Fibroblast of skin of right biceps (primary cell): ENCODE measurements at places on chromosomes 11 and 22.
A peak's percentile ranks its signal among the peaks of the same experiment; 100 is the strongest.

DNA sequence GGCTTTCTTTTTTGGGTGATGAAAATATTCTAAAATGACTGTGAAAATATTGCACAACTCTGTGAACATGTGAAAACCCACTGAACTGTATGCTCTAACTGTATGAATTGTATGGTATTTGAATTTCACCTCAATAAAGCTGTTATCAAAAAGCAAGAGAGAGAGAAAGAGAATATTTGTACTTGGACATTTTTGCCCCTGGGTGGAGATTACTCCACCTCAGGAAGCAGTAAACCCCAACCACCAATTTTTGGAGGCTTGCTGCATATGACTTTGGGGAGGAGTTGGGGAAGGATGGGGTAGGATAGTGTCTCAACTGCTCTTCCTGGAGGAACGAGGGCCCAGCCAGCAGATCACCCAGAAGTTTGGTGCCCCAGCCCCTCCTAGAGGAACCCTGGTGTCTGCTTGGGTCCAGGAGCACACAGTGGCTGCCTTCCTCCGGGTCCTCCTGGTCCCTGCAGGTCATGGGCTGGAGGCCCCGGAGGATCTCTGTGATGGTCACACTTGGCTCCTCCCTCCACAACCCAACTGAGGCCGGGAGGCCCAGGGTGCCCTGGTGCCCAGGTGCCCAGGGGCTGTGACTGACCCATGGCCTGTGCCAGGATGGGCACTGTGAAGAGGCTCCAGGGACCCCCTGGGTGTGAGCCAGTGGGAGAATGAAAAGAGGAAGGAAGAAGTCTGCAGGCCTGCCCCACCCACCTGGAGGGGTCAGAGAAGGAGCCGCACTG lies 15.3 kb upstream of the PICK1 start:
- DNase-seq, result no peak

DNA sequence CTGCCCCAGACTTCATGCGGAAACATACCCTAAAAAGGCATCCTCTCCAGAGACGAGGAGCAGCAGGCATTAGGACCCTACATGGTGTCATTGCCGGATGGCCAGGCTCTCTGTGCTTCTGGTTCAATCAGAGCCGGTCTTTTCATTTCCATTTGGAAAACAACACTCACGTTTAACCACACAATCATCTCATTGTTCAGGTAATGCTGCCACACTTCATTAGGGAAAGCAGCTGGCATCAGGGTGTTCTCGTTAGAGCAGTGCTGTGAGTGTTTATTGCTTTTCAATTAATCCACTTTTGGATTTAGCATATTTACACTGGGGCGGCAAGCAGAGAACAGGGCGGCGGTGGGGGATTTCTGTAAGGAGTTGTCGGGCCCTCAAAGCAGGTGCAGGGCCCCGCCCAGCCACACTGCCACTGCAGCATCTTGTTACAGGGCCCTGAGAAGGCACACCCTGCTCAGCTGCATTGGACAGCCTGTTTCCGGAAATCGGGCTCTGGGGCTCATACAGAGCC lies 338.6 kb downstream of the SHANK2 start:
- DNase-seq, result no peak

DNA sequence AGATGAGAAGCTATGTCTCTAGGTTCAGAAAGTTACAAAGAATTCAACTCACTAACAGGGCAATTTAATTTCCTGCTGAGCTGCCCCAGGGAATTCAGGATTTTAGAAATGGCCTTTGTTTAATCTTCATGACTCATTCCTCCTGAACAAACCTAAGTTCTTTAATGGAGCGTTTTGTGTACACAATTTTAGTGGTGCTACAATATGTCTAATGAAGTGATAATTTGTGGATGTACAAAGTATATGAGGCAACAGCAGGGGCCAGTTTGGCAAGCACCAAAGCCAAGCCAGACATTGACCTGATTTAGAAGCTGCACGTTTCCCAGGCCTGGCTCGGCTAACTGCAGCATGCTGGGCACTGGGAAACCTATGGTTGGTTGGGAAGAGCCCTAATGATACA lies 34.4 kb upstream of the HEPHL1 start:
- DNase-seq, result peak; percentile 11

DNA sequence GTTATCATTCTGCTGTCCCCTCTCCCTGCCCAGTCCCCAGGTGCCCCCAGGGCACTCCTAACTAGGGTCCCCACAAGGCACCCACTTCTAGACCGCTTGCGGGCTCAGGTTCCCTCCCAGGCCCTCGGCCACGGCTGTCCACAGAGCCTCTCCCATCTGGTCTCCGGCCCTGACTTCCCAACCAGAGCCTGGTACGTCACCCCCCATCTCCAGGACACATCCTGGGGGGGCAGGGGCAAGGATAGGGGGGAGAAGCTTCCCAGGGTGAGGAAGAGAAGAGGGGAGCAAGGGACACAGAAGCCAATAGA lies 457 bp downstream of the SSTR3 start:
- no peak for DNase-seq

DNA sequence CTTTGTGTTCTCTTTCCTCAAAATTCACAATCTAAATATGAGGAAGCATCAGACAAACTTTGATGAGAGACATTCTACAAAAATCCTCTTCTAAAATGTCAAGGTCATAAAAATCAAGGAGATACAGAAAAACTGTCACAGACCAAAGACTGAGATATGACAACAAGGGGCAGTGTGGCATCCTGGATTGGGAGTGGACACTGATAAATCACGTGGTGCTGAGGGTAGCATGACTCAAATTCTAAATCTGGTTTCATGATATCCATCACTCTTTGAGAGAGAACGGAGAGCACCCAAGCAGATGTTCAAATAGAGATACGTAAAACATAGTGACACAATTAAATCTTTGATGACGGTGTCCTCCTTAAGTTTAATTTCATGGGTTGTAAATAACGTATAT lies 13.0 kb upstream of the CARD18 start:
- no peak for DNase-seq

DNA sequence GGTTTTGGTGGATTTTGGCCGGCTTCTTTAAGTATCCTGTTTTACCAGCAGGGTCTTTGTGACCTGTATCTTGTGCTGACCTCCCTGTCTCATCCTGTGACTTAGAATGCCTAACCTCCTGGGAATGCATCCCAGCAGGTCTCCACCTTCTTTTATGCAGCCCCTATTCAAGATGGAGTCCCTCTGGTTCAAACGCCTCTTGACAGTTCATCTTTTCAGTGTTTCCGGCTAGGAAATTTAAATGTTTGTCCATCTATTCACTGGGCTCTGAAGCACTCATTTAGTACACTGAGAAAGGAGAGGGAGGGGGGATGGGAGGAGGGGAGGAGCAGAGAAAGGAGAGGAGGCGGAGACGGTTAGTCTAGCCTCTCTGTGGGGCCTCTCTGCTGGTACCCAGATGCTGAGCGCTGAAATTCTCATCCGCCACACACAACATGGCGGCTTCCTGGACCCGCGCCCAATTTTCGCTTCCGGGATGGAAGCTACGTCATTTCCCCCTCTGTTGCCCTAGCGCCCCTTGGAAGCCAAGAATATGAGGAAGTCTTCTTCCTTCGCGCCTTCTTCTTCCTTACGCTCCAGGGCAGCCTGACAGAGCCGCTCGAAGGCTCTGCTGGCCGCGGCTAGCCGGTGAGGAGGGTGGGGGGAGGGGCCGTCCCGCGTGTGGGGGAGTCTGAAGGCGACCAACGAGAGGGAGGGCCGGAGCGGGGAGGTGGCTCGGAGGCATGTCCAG lies 69.0 kb upstream of the SYT13 start:
- peak; percentile 79 for DNase-seq

DNA sequence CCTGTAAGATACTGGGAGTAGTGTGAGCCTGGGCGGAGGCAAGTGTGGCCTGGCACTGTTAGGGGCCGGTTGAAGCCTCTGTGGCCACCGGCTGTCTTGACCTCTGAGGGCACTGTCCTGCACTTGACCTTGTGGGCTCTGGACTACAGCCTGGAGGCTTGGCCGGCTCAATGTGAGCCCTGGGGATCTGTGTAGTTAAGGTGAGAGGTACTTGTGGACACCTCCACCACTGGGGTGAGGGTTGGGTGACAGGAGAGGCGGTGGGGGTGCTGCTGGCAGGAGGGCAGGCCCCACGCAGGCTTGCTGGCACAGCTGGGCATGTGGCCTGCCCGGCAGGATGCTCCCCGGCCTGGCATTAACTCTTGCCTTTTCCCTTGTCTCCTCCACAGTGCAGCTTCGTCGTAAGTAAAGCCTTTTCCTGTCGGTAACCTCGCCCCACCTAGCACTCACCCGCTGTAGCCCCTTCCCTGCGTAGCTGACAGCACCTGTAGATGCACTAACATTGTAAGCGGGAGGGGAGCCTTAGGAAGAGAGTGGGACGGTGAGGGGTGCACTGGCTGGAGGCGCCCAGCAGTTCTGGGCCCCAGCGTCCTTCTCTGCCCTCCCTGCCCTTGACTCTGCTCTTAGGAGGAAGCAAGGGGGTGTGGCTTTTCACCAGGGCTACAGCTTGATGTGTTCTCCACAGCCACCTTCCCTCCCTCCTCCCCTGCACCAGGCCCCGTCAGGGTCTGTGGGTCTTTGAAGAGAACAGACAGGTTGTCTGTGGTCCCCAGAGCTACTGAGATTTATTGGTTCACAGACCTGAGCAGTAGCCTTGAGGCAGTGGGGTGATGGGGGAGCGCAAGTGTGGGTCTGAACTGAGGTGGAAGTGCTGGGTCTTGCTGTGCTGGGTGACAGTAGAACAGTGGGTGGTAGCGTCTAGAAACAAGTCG lies 17.6 kb downstream of the INCENP start:
- no peak for DNase-seq

GRCh38 chr11:19301361-19301760 lies 60.6 kb upstream of the E2F8 start:
- peak; percentile 49 for DNase-seq

- peak; percentile 11 for DNase-seq
Observed at GRCh38 chr11:125950696-125951651, 5.1 kb downstream of the VSIG10L2 start.

DNA sequence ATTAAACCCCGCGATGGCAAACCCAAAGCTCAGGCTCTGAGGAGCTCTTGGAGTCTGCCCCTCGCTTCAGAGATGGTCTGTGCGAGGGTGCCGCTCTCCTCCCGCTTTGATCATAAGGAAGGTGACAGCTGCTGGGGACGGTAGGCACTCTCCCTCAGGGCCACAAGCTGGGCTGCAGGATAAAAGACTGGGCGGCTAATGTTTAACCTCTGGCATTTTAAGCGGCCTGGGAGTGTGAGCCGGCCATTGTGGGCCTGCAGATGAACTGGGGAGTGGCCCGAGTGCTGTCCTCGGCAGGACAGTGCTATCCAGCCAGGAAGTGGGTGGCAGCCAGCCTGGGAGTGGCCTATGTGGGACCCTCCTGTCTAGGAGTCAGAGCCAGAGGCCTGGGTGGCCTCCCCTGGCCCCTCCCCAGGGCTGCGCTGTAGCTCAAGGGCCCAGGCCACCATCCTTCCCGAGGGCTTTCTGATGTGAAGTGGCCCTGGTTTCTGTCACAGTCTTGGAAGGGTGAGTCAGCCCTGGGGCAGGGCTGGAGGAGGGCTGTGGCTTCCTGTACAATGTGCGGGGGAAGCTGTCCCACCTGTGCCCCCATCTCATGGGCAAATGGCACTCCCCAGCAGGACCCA lies 58.7 kb upstream of the PRODH start:
- no peak for DNase-seq

GRCh38 chr11:113906038-113906437 lies 1.4 kb downstream of the HTR3B start:
- peak; percentile 3 for DNase-seq
